NK-92 treated with Interleukin-12 subunit alpha and Interleukin-12 subunit beta, amount 100 ng/mL, for 24 hours (cell line): ENCODE measurements at places on chromosomes 12 and 14.

DNA sequence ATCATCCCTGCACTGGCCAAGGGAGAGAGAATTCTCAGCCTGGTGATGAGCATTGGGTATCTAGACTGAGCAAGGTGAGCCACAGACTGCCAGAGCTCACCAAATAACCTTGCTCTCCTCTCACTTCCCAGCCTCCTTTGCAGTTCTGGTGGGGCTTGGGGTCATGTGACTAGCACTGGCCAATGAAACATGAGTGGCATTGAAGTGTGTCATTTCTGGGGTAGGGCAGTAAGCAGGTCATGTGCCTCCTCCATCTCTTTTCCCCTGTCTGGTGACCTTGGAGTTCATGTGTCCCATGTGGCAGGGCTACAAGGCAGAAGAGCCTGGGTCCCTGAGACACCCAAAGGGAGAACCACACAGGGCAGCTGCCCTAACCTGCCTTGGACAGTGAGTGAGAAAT is 3.6 kb upstream of the KRT72 start:
- no peak for DNase-seq

DNA sequence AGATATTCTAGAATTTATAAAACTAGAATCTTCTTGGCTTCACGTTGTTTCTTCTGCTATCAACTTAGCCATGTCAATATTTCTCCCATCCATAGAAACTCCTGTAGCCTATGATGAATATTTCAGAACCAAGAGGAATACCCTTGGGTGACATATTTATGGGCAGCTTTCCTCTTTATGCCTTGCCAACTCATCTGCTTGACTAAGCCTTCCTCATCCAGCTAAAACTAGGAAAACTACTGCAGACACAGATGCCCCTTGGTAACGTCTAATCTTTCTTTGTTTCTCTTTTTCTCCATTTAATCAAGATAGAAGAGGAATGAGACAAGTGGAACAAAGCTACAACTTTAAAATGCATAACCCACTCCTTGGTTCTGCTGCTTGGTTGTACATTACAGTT is 6.3 kb downstream of the GOLT1B start:
- no peak for DNase-seq

GRCh38 chr14:79354336-79354735 is 857.0 kb downstream of the DIO2 start:
- no peak for DNase-seq

GRCh38 chr12:49708851-49709250 is 1.6 kb upstream of the FMNL3 start:
- DNase-seq = no peak

DNA sequence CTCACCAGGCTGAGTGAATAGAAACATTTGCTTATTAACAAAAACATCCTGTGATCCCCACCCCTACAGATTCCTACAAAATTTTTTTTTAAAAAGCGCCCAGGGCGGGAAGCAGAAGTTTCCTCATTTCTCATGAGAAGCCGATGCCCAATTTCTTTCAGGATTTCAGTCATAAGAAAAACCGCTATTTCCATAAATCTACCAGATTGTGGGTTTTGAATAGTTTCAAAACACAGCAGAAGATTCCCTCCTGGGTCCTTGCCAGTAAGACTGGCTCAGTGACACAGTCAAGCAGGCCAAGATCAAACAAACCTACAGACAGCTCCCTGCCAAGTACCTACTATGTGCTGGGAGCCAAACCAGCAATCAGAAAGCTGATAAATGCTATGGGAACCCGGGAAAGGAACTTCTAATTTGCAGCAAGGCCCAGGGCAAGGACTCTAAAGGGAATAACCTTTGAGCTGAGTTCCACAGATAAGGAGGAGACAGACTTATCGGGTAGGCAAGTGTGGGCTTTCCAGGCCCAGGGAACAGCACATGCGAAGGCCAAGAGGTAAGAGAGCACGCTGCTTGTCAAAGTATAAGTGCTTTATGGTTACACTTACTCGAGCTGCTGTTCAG is 68.7 kb downstream of the CCDC88C start:
- DNase-seq = no peak

DNA sequence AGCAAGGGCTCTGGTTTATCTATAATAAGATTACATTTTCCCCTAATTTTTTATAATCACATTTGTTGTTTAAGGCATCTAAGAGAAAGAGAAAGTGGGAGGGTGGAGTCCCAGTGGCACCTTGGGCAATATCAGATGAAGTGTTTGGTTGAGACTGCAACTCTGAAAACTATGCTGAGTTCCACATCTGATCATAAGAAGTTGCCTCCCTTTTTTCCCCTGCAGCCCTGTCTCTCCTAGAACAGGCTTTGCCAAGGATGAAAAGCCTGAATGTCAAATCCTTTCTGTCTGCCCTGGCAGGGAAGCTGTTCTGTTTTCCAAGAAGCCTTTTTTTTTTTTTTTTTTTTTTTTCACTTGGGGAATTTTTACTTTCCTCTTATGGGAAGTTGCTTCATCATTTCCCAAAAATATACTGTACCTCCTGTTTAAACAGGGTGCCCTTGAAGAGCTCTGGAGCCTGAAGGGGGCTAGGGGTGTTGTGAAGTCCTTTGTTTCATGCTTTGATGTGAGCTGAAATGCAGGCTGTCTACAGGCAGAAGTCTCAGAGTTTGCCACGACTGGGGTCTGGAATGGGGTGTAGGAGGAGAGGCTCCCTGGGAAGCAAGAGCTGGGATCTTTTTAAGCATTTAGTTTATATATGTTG is 71.3 kb downstream of the SUSD6 start:
- DNase-seq = no peak

GRCh38 chr12:46499901-46500300 is 127.3 kb upstream of the SLC38A2 start:
- no peak for DNase-seq

- DNase-seq = no peak
These were observed 23.5 kb downstream of the APPL2 start for GRCh38 chr12:105212438-105212837.

DNA sequence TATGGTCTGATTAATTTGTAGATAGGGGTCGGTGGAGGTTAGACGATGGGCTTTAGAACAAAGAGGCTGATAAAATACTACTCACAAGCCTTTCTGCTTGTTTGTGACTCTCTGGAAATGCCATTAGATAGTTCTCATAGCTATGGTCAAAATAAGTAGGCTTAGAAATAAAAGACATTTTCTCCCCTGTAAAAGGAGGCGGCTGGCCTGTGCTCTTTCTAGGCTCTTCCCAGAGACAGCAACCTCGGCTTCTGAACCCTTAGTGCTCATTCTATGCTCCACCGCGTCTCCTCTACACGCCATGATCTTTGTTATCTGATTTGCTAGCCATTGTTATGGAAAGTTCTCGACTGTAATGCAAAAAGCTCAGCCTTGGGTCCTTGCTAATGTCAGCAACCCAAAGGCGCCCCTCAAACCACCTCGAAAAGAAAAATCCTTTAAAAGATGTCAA is 64.5 kb downstream of the CRADD start:
- DNase-seq = no peak

GRCh38 chr12:52168019-52168717 is 23.6 kb downstream of the KRT80 start:
- DNase-seq = no peak
